ENCODE measurements at places on chromosomes 16 and 17.

- no peak for DNase-seq
These were observed 36.9 kb downstream of the TMEM235 start for GRCh38 chr17:78268191-78268874.

DNA sequence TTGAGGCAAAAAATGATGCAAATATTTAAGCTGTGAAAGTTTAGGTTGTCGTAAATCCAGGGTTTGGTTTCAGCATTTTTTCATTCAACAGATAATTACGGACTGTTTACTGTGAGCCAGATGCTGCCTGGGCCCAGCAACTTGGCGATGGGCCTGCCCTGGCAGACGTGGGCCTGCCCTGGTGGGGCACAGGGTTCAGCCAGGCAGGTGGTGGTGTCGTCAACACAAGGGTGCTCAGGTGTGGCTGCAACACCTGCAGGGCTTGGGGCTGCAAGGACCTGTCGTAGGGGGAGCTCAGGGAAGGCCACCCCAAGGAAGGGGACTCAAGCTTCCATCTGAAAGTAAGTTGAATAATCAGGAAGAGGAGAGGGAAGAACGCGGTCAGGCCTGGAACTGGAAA lies 15.1 kb downstream of the ZC3H18 start:
- DNase-seq: no peak

GRCh38 chr17:42591411-42591810 lies 13.9 kb upstream of the PSMC3IP start:
- no peak for DNase-seq

- no peak for DNase-seq
These were observed 53.7 kb upstream of the WSB1 start for GRCh38 chr17:27240086-27240801.

- DNase-seq: no peak
These were observed 26.1 kb upstream of the ABCA8 start for GRCh38 chr17:68981288-68981687.

DNA sequence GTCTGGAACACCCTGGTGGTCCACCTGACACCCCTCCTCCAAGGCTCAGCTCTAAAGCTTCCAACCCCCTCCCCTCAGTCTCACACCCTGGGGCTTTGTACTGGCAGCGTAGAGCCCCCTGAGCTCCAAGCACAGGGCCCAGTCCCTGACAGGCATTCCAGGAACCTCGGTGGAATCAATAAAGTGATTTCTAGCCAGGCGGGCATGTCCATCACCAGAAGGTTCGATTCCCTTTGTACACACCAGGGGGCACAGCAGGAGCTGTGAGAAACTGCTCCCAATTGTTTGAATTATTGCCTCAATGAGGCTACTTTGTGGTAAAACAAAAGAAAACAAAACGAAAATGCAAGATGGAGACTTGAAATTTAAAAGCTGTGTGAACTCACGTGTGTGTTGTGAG lies 51.8 kb downstream of the SMPD3 start:
- DNase-seq: peak; percentile 19

DNA sequence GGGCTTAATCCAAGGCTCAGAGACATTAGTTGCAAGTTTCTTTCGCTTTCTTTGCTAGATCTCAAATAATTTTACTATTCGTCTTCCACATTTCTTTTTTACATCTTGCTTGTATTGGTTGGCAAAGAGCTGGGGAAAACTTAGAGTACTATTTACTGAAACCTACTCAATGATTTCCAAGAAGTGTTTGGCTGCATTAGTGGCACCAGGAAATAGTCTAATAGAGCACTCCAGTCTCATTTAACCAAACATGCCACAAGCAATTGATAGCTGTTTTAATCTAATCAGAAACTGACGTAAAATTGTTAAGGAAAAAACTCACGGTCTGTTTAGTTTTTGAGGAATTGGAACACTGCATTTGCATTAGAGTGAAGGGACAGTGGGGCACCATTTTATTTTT lies 29.0 kb downstream of the NUP93 start:
- DNase-seq: no peak

DNA sequence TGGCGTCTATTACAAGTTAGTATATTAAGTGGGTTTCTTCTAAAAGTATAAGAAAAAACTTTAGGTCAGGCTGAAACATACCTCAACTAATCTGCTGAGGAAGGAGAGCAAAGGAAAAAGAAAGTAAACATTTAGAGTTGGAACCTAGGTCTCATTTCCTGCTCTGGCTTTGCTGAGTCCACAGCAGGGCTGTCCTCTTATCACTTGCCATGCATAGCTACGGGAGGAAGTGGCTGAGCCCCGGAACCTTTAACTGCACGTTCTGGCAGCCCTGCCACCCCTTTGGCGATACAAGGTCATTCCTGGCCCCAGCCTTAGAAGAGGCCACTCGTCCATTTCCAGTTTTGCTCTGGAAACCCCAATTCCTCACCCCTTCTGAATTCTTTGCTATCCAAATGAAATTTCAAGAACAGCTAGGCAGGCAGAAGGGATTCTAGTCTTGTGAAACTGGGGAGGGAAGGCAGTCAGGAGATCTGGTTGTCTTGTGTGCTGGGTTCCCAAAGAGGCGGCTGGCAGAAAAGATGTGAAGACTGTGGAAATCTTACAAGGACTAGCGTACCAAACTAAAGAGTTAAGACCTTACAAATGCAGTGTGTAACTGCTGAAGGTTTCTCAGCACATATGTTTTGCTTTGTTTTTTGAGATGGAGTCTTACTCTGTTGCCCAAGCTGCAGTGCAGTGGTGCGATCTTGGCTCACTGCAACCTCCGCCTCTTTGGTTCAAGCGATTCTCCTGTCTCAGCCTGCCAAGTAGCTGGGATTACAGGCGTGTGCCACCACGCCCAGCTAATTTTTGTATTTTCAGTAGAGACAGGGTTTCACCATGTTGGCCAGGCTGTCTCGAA lies 19.1 kb downstream of the WIPI1 start:
- DNase-seq: no peak

GRCh38 chr17:32828822-32829221 lies 48.1 kb downstream of the MYO1D start:
- no peak for DNase-seq

DNA sequence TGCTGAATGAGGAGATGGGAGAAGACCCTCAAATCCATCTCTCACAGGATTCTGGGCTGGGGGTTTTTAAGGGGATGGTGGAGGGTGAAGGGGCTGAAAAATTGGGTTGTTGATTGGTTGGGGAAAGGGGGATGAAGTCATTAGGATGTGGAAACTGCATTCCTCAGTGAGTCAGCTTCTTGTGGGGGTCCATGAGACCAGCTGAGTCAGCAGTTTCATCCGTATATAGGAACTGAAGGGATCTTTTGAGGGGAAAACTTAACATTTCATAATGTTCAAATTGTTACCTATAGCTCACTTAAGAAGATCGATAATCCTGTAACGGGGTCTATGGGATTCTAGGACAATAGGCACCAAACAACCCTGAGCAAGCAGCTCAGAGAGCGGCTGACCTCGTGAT lies 213.4 kb downstream of the CBLN1 start:
- no peak for DNase-seq

DNA sequence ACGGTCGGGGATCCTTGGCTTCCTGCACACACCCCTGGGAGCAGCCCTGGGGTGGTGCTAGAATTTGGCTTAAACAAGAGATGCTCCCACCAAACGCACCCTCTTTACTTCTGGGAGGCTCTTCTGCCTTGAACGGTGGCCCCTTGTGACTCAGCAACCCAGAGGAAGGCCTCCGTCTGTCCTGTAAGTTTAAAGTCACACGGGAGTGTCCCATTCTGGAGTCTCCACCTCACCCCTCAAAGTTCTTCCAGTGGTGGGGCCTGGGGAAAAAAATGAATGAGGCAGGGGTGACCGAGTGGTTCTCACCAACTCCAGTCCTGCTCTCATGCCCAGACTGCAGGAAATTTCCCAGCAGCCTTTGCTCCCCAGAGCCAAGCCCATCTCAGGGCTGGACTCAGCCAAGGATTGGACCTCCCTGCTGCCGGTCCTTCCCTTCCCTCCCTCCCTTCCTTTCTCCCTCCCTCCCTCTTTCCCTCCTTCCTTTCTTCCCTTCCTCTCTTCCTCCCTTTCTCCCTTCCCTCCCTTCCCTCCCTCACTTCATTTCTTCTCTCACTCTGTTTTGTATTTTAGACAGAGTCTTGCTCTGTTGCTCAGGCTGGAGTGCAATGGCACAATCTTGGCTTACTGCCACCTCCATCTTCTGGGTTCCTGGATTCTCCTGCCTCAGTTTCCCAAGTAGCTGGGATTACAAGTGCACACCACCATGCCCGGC lies 11.4 kb downstream of the ITGAD start:
- DNase-seq: no peak

GRCh38 chr16:2964475-2965336 lies 631 bp downstream of the KREMEN2 start:
- no peak for DNase-seq

DNA sequence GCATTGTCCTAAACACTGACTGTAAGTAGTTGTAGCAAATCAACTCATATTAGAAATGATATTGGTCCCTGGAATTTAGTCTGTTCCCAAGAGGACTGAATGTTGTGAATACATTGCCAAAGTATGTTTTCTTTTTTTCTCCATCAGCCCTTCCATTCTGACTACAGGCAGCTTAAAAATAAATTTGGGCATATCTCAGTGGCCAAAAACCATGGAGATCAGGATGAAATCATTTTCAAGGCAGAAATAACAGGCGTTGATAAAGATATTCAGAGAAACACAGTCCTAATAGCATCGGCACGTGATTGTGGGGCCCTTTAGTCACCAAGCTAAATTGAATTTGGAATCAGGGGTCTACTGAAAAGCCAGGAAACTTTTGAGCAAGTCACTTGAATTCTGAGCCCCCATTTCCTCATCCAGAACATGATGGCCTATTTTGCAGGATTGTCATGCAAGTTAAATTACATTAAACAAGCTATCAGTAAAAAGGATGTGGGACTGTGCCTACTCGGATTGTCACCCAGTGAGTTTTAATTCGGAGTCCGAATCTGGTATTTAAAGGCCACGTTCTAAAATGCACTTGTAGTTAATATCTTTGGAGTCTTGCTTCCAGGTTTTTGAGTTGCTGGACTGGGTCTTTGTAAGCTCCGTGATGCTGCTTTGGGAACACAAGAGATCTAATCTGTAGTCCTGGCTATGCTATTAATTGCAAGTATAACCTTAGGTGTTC lies 17.1 kb downstream of the HLF start:
- DNase-seq: no peak

DNA sequence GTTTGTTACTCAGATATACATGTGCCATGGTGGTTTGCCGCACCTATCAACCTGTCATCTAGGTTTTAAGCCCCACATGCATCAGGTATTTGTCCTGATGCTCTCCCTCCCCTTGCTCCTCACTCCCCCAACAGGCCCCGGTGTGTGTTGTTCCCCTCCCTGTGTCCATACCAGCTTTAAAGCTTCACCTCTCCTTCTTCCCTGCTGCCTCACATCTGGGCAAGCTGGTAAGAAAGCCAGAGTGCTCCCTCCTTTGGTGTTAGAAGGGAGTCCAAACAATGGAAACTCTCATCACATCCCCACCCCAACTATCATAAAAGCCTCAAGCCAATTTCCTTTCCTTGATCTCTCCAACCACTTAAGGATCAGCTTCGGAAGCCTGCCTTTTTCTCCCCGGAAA lies 1115.6 kb upstream of the GOT2 start:
- no peak for DNase-seq

DNA sequence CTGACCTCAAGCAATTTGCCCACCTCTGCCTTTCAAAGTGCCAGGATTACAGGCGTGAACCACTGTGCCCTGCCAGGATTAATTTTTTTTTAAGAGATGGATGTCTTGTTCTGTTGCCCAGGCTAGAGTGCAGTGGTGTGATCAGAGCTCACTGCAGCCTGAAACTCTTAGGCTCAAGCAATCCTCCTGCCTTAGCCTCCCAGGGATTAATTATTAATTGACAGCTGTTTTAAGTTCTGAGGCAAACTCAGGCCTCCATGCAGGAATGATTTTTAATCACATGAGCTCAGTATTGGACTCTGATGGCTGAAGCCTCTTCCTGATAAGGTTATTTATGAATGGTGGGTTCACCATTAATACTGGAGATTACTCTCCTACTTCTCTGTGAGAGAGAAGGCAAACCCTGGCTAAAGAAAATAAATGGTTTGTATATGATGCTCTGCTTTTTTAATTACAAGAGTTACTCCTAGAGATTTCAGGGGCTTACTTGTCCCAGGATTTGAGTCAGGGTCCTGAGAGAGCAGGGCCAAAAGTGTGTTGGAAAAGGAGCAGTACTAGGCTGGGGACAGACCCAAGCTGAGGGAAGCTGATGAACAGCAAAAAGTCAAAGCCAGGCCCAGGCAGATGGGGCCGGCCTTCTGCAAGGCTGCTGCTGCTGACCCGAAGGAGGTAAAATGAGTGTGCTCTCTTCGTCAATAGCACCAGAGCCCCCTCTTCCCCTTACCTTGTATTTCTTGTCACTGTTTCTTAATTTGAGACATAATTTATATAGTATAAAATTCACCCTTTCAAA lies 56.9 kb upstream of the HAS3 start:
- no peak for DNase-seq

DNA sequence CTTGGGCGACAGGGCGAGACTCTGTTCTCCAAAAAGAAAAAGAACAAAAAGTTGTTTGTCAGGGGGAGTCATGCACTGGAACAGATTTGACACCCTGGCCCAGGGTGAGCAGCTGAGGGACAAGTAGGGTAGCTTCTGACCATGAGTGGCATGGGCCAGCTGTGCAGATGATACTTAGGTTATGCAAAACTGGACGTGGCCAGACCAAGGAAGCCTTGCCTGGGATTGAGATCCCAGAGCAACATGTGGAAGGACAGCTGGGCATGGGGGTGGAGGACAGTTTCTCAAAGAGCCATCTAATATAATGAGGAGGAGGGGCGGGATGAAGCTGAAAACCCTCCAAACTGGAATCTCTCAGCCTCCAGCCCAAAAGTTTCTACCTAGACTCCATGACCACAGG lies 19.6 kb upstream of the SLC35B1 start:
- DNase-seq: no peak

DNA sequence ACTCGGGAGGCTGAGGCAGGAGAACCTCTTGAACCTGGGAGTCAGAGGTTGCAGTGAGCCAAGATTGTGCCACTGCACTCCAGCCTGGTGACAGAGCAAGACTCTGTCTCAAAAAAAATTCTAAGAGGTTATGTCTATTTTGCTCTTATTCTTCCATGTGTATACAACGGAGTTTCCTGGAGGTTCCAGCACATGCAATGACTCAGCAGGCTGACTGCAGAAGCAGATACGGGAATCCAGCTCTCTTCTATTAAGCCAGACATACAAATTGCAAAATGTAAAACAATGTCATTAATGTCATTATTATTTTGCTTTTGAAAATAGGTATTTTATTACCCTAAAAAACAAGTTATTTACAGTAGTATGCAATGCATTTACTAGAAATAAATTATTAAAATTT lies 18.4 kb downstream of the MIEF2 start:
- DNase-seq: no peak

All from stimulated activated CD8-positive, alpha-beta memory T cell treated with anti-CD3 and anti-CD28 coated beads, Interleukin-2, amount 100 ng/mL, for 1 hour (primary cell).